ENCODE measurements at places on chromosomes 7 and 10.

GRCh38 chr10:18278181-18278580 lies 138.0 kb downstream of the CACNB2 start:
- DNase-seq = no peak

DNA sequence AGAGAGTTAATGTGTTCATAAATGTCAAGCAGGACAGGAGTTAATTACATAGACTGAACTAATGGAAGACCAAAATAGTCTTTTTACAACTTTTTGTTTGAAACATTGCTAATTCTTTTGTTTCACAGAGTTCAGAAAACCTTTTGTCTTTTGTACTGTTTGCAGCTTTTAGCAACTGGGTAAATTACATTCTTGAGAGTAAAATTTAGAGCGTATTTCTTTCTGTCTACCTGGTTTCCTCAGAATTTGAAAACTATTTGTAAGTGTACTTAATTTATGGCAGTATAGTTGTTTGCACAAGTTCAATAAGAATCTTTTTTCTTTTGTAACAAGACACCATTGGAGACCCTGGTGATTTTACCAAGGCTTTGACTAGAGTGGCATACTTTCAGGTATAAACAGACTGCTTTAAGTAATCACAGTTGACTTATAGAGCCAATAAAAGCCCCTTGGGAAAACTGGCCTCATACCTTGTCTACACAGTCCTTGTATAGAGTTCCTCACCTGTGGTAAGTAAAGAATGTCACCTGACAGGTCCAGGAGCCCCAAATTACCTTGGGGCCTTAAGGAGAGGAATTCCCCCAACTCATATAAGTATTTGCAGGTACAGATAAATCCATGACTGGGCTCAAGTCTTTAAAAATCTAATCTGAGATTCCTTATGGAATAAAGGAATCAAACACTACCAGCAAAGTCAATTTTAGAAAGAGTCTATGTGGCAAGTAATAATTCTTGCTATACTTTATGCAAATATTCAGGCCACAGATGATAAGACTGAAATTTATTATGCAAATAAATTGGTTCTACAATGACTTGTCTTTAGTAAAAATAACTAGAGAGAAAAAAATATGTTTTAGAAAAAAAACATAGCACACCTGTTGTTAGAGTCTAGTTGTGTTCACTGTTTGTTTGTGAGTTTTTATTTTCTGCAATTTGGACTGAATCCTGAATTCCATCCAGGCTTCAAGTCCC lies 23.6 kb upstream of the CREB3L2 start:
- DNase-seq = no peak

DNA sequence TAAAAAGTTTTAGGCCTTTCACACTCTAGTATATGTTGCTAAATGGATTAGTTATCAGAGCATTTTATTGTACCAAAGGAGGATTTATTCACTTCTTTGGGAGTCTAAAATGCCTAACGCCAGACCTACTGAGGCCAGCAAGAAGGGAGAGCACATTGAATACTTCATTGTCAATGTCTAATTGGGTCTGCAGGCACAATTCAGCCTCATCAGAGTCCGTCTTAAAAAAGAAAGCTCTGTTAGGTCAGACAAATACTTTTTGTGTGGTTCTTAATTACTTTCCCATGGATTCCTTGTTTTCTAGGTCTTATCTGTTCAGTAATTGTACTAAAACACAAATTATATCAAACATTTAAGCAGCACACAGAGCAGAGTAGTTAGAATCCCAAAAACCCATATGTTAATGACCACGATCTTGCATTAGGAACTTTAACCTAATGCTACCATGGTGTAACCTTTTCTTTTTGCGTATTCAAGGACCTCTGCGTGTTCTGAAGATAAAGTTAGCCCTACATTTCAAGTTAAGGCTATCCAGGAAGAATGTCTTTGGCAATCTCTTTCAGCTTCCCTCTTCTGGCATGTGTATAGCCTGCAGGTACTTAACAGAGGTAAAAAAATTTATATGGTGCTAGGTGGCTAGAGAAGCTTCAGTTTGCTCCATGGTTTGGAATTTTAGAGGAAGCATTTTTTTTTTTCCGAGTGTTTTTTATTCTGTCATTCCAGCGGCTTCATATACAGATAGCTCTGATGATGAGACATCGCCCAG lies 45.7 kb upstream of the STRIP2 start:
- DNase-seq = no peak

DNA sequence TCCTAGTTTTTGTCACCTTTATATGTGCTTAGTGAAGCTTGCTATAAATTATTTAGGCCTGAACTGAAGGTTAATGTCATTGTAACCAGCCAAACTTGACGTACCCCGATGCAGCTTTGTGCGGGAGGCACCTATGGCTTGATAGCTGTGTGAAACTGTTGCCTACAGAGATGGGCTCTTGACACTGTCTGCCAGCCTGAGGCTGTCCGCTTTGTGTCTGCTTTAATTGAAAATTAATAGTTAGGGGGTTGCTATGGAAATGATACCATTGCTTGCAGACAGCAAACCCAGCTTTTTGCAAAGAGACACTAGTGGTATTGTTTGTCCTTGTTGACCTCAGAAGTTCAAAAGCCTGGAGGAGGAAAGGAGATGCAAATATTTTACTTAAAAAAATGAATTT lies 2.1 kb upstream of the FOXP2 start:
- DNase-seq = no peak

GRCh38 chr10:21519941-21520436 lies 5.5 kb downstream of the SKIDA1 start:
- no peak for DNase-seq

DNA sequence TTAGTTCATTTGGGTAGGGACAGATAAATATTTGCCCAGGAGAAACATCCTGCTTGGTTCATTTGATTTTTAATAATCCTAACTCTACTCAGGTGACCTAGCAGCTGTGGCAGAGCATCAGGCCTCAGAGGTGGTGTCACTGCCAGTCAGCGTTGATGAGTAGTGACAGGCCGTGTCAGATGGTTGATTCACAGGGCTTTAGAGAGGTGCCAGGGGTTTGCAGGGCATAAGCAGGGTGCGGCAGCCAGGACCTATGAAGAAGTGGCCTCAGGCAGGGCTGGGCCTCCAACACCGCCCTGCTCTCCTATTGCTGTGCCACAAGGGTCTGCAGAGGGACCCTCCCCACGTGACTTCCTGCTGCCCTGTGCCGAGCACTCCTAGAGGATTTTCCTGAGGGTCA lies 128.1 kb downstream of the HECW1 start:
- DNase-seq = no peak

DNA sequence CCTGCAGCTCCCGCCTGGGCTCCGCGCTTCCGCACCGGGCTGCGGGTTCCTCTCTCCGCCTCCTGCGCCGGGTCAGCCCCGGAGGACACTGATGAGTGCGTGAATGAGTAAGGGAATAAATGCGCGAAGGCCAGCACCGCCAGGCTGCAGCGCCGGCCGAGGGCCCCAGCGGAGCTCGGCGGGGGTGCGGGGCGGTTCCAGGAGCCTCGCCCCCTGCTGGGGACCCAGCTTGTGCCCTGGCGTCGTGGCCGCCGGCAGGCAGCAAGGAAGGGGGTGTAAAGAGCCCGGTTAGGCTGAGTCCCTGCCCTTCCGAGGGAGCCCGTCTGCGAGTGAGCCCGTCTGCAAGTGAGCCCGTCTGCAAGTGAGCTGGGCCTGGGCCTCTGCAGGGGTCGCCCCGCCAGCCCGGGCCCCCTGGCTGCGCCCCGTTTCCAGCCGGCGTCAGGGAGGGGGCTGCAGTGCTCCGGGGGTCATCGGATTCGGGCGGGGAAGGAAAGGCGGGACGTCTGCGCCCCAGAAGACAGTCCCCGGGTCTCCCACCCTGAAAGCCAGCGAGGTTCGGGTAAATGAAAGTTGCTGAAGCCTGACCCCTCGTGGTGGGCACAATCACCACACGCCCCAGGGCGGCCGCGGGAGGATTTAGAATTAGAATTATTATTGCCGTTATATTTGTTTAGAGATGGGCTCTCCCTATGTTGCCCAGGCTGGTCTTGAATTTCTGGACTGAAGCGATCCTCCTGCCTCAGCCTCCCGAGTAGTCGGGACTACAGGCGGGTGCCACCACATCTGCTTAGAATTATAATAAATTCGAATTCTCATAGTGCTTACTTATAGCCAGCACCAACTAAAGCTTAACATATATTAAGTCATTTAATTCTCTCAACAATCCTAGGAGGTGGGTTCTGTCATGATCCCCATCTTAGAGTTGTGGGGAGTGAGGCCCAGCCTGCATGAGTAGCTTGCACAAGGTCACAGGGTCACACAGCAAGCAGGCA lies 8.6 kb upstream of the CRYGN start:
- peak; percentile 48 for DNase-seq

DNA sequence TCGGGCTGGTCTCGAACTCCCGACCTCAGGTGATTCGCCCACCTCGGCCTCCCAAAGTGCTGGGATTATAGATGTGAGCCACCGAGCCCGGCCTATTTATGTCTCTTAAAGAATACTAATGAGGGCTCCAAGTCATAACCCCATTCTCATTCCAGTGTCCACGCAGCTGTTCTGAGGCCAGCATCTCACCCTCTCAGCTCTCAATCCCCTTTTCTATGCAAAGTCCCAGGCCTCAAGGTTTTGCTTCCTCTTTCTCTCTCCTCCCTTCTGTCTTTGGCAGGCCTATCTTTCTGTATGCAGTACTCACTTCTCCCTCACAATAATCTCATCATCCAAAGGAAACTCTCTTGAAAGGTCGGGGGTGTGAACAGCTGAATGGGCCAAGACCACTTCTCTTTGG lies 28.0 kb upstream of the VSIR start:
- DNase-seq = no peak

DNA sequence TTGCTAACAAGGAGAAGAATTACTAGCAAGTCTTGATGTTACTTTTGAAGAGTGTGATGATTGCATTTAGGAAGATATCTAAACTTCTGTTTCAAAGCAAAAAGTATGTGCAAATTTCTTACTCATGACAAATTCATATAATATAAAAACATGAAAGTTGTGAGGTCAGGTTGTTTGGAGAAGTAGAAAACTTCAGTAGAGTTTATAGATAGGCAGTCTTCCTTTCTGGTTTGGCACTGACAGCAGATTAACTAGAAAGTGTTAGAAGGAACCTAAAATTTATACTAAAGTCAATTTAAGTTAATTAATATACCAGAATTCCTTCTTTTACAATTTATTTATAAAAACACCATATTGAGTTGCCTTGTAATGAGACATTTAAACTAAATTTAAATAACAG lies 16.9 kb downstream of the PTEN start:
- no peak for DNase-seq

DNA sequence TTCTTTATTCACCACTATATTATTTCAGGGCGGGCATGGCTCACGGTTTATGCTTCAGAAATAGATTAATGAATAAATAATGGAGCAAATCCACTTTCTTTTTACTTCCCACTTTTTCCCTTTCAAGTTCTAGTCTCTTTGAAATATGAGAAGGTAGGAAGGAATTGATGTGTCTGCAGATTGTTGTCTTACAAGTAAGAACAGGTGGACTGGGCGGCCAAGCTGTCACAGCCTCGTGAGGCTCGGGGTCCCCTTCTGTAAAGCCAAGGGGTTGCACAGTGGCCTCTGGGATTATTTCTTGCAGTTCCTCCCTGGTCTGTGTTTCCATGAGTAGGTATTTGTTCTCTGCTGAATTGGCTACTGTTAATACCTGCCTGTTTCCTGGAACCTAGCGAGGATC lies 11.2 kb downstream of the VWA2 start:
- no peak for DNase-seq

DNA sequence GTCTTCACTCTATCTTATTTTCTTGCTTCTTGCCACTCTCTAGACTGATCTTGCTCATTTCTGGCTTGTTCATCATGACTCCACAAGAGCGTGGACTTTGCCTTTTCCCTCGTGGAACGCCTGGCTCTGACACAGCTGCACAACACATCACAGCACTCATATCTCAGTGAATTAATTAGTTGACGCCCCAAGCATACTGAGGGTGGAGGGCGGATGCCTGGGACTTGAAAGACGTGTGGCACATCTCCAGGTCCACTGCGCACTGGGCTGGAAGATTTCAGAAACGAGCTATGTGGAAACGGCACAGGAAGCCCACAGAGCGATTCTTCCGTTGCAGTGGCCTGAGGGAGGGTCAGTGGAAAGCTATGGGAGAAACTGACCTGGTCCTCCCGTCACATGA lies 23.6 kb upstream of the PLEKHA1 start:
- no peak for DNase-seq

DNA sequence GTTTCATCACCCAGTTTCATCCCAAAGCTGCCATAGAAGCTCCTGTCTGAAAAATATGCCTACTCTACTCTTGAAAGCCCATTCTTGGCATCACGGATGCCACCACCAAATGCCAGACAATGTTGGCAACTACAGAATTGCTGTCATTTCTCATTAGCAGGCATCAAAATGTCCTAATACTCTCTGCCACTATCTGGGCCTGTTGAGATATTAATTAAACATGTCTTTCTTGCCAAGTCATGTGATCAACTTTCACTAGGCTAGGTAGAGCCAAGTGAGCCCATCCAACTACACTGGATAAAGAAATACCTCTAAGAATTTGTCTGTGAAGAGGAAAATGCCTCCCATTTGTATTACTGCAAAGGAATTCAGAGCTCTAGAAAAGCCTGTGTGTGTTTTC lies 1093.3 kb upstream of the C7orf33 start:
- DNase-seq = no peak

DNA sequence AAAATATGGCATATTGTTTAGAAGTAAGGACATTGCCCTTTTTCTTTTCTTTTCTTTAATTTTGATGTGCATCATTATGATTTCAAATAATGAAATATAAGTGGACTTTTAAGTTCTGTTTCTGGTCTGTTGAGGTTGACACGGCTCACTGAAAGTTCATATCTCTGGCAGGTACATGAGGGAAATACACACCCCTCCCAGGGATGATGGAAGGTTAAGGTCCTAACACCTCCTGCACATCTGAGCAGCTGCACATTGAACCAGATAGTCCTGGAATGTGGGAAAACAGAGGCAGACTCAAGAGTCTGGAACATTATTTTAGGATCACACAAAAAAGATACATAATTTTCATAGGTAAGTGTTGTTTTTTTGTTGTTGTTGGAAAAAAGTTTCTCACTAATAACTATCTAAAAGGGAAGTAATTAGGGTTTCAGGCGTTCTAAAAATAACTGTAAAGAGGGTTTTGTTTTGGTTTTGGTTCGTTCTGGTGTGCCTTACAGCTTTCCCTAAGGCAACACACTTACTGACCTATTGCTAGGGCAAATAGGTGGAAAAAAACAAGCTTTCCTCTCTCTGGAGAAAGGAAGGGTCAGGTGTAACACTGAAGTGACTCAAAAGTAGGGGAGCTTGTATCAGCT lies 201.2 kb upstream of the PRKCQ start:
- no peak for DNase-seq

DNA sequence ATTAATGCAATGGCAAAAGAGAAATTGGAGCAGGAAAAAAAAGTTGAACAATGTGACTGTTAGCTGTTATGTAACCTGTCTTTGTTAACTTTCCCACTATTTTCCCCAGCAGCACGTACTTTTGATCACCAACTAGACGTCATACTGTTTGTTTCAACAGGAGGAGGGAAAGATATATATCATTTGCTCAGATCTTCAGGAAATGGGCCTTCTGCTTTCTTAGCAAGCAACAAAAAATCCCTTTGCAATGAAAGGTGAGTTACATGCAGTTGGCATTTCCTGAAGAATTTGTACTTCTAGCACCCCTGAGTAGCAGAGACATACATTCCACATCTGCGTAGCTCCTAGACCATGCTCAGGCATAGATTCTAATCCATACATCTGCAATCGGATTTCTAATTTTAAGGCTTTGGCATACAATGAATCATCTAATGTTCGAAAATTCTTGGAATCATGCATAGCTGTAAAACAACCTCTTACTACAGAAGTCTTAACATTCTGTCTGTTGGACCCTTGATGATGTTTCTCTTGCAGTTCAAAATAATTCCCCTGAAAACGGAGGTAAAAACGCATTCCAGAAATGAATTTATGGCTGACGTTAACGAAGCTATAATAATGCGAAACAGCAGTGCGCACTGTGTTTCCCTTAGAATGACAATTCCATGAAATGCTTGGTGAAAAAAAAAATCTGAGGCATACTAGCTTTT lies 286.9 kb upstream of the MGMT start:
- DNase-seq = no peak

Data from stimulated activated naive CD4-positive, alpha-beta T cell (primary cell).